ENCODE measurements at places on chromosomes 13 and 19.

DNA sequence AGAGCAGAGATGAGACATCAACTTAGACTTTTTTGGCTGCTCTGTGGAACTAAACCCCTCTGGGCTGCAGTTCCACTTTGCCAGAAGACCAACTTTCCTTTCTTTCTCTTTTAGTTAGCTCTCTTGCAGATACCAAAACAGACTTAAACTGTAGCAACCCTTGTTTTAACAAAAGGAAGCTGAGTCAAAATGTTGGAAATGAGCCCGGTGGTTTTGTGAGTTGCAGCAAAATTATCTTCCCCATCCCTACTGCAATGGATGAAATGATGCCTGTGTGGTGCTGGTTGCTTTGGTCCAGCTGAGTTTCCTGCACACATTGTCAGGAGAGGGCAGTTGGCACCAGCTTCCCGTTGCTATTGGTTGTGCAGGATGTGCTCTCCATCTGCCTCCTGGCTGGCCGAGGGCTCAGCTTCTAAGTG is 115.3 kb downstream of the LRCH1 start:
- DNase-seq, result no peak

DNA sequence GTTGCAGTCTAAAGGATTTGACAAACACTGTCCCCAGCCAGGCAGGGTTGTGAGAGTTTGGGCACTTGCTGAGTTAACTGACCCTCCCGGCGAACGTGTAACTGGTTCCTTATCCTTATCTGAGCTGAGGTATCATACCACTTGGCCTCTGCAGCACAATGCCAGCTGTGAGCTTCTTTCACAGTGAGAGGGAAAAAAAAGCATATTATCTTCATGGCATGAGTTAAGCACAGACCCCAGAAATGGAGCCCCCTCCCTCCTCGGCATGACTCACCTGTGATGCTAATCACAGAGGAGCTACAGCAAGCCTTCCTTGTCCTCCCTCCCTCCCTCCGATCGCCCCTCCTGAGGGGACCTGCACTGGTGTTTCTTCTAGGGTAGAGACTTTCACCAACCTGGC is 60.5 kb downstream of the EFNB2 start:
- DNase-seq, result no peak

DNA sequence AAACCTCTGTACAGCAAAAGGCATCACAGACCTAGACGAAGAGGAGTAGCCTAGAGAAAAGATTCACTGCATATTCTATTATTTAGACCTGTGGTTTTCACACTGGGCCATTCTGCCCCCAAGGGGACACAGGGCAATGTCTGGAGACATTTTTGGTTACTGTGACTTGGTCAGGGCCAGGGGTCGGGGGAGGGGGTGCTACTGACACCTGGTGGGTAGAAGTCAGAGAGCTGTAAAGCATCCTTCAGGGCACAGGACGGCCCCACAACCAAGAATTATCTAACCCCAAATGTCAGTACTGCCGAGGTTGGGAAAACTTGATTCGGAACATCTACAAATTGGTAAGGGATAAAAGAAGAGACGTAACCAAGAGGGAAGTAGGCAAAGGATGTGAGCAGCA is 11.3 kb downstream of the ELAVL1 start:
- DNase-seq, result no peak

- DNase-seq, result no peak
Measured at GRCh38 chr13:46389457-46390451, 2.7 kb upstream of the RUBCNL start.

- DNase-seq, result no peak
Measured at GRCh38 chr19:10104665-10105508, 1.3 kb upstream of the PPAN start.

GRCh38 chr13:86725105-86725504 is 925.9 kb upstream of the SLITRK6 start:
- DNase-seq, result no peak

GRCh38 chr19:45146251-45146650 is 14.5 kb downstream of the NKPD1 start:
- DNase-seq, result no peak

DNA sequence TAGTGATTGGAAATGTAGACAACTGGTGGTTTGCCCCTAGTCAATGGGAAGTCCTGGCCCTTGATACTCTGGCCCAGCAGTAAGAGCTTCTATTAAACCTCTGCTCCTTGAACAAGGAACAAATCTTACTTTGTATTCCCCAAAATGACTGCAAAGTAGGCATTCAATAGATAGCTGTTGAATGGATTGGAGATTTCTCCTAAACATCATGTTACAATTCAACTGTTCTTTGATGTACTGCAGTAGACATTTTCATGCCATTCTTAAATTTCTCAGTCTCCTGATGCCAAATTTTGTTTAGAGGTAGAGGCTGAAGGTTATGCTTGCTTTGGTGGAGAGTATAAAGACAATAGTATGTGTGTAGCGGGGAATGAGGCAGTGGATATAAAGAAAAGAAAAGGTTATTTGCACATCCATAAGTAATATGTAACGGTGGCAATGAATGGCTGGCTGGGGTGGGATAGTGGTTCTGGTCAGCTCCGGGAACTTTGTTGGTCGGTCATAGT is 12.8 kb downstream of the MIR17HG start:
- no peak for DNase-seq

- no peak for DNase-seq
Measured at GRCh38 chr13:107852072-107852471, 363.3 kb downstream of the LIG4 start.

GRCh38 chr19:3459965-3460582 is 20.3 kb downstream of the SMIM24 start:
- no peak for DNase-seq

DNA sequence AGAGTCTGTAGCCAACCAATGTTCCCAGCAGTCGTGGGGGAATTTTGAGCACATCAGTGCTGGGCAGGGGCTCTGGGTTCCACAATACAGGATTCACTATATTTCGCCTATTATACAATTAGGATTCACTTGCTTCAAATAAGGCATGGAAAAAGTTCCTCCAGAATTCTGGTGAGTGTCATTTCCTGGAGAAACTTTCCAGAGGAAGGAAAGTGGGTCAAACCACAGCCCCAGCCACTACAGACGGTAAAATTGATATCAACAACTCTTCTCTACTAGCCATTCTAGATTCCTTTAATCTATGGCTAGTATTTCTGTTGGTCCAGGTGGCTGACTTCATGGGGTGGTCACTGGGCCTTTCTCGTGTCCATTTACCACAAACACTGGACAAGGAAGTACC is 10.5 kb downstream of the MYCBP2 start:
- DNase-seq, result no peak

- DNase-seq, result no peak
Measured at GRCh38 chr13:85728811-85729210, 70.4 kb downstream of the SLITRK6 start.

DNA sequence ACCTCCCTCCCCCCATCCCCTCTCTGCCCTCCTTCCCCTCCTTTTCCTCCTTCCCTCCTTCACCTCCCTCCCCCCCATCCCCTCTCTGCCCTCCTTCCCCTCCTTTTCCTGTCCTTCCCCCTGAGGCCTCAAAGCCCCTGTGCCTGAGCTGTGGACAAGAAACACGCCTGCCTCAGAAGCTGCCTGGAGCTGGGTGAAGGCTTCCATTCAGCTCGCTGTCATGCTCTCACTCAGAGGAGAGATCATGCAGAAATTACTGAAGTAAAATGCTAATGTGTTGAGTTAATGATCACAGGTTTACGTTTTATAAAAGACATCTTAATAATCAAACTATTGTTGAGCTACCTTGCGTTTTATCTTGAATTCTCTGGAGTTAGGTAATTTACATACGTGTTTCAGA is 114.5 kb downstream of the ATP11A start:
- DNase-seq, result no peak

GRCh38 chr13:80866921-80867320 is 526.0 kb upstream of the SPRY2 start:
- no peak for DNase-seq

- DNase-seq, result no peak
Measured at GRCh38 chr13:103192511-103193135, 126.4 kb upstream of the SLC10A2 start.

- no peak for DNase-seq
Measured at GRCh38 chr13:45851171-45851921, at the start of gene SIAH3. SIAH3 (minus strand) TSS chr13:45851753; CDS start chr13:45851629, 124 bp downstream.

DNA sequence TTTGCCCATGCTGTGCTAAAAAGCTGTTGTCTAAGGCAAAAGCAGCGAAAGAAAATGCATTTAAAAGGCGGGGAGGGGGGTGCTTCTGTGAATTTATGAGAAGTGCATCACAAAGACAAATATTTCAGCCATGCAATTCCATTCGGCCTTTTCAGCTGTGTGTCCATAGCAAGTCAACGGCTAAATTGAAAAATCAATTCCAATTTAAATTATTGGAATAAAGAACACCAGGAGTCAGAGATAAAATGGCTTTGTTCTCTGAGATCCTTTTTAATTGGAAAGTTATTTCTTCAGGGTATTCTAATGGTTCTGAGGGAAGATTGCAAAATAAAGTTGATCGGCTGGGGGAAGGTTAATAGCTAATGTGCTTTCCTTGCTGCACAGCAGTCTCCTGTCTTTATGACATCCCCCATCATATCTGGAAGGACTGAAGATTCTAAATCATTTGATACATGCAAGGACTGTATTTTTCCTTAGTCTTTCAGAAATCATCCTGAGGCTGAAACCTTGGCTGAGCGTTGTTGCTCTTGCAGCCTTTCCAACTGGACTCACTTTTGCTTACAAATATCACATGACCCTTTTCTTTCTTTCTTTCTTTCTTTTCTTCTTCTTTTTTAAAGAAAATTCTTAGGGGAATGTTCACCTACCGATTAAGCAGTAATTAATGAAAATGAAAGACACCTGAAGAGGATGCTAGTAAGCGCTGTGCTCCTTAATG is 647.1 kb downstream of the DACH1 start:
- no peak for DNase-seq

DNA sequence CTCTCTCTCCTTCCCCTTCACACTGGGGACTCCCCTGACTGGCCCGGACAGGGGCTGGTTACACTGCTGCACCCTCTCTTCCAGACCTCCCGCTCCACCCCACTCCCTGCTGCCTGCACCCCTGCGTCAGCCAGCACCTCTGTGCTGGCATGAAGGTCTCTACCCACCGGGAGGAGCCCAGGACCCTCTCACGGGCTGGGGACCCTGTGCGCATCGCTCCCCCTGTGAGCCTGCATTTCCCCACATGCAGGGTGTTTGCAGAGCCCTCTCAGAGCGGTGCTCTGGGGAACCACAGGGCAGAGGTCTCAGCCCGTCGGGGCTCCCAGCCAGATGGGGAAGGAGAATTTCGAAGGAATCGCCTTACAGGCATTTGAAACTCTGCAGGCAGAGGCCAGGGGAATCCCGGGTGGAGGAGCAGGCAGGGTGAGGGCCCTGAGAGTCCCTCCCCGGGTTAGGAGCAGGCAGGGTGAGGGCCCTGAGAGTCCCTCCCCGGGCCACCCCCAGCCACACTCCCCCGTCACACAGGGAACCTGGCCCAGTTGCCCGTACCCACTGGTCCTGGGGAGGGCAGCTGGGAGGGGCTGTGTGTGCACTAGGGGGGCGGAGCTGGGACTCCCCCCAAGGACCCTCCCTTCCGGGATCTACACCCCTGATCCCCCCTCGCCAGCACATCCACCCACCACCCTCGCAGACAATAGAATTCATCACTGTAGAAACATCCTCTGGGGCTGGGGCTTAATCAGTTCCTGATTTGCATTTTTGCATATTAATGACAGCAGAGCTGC is 16.3 kb upstream of the TCF3 start:
- no peak for DNase-seq

Measured in brain pericyte (primary cell).